ENCODE measurements at places on chromosomes 7 and 10.

- no peak for DNase-seq
These were observed 191.5 kb downstream of the WDR37 start for GRCh38 chr10:1247598-1248261.

GRCh38 chr10:11225935-11226334 lies 208.3 kb downstream of the CELF2 start:
- DNase-seq = no peak

DNA sequence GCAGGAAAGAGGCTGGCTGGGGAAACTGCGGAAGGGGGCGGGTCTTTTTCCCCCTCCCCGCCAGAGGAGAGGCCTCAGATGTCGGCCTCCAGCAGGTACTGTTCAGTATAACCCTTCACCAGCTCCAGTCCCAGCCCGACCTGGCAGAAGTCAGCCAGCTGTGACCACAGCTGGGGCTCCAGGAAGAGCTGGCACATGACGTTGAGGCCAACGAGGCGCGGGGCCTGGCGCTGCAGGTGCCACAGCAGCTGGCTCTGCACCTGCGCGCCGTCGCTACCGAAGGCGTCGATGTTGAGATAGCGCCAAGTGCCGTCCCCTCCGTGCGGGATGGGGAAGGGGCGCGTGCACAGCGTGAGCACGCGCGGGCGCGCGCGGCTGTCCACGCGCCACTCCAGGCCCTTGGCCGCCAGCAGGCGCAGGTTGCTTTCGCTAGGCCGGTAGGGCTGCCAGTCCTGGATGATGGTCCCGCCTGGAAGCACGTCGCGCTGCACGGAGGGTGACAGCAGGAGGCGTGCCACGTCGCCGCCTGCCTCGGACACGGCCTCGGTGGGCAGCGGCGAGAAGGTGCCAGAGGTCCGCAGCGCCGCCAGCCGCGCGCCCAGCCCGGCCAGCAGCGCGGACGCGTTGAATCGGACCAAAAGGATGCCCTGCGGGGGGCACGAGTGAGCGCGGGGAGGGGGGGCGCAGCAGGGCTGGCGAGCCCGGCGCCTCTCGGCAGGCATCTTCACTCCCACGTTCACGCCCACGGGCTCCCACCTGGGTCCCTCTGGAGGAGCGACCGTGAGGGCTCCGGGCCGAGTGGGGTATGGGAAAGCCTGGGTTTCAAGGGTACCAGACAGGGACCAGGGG lies 6.9 kb upstream of the VGF start:
- DNase-seq = no peak

GRCh38 chr7:105621617-105622016 lies 40.3 kb upstream of the EFCAB10 start:
- DNase-seq = peak; percentile 88

GRCh38 chr10:101403161-101403560 lies 49.2 kb downstream of the BTRC start:
- DNase-seq = no peak
